NCI-H526 (cell line): ENCODE measurements at places on chromosomes 5 and 9.

- no peak for DNase-seq
These were observed 551 bp downstream of the N4BP3 start for GRCh38 chr5:178113841-178114324.

GRCh38 chr5:135718651-135719050, 115.8 kb upstream of the SLC25A48 start:
- DNase-seq, result no peak

DNA sequence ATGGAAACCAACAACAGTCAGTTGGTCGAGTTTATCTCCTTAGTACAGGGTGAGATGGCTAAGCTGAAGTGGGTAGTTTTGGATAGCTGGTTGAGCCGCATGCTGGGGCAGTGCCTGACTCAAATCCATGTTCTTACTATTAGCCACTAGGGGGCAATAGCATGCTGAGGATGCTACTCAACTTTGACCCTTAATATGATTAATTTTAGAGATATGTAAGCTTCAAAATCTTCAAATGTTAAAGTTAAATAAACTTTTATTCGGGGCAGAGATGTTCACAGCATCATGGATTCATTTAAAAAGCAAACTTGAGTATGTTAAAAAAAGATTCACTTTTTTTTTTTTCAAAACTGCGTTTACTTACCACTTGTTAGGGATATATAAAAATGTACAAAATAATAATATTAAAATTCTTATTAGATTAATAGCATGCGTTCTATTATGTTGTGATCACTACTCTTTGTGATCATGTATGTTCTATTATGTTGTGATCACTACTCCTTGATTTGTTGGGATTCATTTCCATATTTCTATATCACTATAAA, 57.0 kb downstream of the C9orf153 start:
- peak; percentile 55 for DNase-seq

DNA sequence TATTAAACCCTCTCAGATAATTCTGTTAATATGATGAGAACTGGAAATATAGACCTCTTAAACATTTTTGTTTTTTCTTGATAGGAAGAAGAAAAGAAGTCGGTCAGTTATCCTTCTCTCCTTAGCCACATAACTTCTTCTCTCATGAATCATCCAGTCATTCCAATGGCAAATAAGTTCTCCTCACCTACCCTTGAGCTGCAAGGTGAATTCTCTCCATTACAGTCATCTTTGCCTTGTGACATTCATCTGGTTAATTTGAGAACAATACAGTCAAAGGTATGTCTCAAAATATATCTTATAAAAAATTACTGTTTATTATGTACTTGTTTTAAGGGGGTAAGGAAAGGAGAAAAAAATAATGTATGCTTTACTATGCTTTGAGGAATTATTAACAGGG, 165.3 kb downstream of the MAN2A1 start:
- DNase-seq, result no peak

GRCh38 chr9:130905125-130905901, 8.7 kb upstream of the QRFP start:
- DNase-seq, result no peak

DNA sequence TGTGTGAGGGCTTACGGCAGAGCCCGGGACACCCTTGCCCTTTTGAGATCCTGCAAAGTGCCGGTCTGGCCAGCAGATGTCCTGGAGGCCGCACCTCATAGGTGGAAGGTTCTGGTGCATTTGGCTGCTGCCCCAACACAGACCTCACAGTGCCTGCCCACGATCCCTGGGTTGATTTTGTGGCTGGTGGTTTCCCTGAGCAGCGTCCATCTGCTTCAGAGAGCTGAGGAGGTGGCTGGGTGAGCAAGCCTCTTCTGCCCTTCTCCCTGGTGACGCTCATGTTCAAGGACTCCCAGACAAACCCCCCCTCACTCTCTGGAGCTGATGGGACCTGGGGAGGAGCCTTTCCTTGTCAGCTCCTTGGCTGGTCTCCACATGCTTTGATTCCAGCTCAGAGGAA, 18.9 kb downstream of the BNIP1 start:
- no peak for DNase-seq

DNA sequence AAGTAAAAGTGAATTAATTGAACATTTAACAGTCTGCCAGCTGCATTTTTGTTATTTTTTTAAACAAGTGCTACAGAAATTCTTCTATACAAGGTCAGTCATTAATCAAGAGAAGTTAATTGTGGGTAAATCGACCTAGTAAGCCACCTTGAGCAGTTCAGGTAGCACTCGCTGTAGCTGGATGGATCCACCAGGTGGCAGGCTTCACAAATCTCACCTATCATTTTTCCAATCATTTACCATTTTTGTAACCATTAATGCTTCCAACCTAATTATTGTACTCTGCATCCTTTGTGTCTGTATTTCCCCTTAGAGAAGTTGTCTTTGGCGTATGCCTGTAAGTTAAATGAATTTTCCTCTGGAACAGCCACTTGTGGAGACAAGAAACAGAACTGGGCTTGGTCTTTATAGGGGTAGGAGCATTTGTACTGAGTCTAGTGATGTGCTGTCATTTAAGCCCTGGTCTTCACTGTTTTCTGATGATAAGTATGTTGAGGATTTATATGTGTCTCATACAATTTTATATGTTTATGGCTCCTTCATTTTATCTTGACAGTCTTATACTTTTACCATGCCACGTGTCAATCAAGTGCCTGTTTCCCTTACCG, 39.5 kb downstream of the CD180 start:
- peak; percentile 2 for DNase-seq

GRCh38 chr9:106892632-106893031, 29.7 kb downstream of the ZNF462 start:
- DNase-seq, result no peak

DNA sequence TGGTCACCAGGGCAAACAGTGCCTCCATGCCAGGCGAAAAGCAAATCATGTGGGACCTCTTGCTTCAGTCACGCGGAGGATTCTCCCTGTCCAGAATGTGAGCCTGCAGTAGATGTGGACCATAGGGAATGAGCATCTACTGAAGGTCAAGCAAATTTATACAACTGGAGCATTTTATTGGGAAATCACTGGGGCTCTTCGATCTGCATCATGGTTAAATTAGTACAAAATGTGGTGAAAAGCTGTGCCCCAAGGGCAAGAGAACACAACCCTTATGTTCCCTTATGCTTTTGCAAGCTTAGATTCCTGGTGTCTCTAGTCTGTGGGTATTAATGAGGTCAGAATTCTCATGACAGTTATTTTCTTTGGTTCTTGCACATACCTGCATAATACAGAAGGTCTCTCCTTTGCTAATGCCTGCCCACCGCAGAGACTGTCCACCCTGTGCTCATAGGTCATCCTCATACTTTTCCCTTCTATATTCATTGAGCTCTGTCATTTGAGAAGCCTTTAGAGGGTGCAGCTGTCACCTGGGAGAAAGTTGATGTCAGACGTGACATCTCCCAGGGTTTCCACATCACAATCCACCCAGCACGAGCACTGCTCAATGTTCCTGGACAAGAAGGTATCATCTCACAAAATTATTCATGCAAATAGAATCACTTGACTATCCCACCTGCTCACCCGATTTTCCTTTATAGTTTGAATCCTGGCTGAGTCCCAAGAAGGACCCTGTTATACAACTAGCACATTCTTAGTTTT, 111.7 kb downstream of the NXNL2 start:
- no peak for DNase-seq

GRCh38 chr5:111562561-111562960, 50.2 kb upstream of the STARD4 start:
- DNase-seq, result no peak

DNA sequence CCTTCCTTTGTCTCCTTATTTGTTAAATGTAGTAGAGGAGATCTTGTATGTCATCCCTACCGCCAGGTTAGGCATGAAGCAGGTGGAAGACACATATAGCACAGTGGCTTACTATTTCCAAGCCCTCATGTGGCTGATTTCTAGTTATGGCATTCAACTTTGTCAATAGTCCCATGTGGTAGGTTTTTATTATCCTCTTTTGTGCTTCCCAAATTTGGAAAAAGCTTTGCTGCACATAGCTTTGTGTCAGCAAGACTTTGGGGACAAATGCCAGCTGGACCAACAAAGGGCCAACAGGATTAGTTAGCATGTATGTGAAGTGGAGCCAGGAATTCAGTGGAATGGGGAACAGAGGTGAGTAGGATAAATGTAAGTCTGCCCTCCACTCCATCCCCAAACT, 276.3 kb downstream of the PSAT1 start:
- DNase-seq, result no peak

DNA sequence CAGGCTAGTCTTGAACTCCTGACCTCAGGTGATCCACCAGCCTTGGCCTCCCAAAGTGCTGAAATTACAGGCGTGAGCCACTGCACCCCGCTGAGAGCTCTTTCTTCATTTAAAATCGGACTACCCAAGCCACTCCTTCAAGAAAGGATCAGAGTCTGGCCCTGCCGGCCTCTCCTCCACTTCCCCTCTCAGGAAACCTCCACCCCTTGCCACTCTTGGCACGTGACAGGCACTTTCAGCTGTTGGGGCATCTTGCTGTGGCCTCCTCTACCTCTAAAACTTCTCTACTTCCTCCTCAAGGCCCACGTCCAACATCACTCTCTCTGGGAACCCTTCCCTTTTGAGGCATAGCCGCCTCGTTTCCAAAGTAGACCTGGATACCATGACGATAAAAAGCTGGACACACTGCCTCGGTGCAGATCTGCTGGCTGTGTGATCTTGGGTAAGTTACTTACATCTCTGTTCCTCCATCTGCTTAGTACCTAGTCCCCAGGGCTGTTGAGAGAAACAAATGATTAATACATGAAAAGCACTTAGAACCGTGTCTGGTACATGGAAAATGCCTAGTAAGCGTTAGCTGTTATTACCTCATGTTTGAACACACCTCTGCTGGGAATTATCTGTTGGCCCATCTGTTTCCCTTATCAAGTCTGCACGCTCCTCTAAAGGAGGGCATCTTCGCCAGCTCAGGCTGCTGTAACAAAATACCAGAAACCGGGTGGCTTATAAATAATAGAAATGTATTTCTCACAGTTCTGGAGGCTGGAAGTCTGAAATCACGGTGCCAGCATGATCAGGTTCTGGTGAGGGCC, 55.3 kb downstream of the SMIM23 start:
- no peak for DNase-seq

GRCh38 chr5:9042241-9042640, 503.6 kb downstream of the SEMA5A start:
- no peak for DNase-seq

GRCh38 chr9:13354733-13355132, 75.2 kb upstream of the MPDZ start:
- DNase-seq, result no peak

DNA sequence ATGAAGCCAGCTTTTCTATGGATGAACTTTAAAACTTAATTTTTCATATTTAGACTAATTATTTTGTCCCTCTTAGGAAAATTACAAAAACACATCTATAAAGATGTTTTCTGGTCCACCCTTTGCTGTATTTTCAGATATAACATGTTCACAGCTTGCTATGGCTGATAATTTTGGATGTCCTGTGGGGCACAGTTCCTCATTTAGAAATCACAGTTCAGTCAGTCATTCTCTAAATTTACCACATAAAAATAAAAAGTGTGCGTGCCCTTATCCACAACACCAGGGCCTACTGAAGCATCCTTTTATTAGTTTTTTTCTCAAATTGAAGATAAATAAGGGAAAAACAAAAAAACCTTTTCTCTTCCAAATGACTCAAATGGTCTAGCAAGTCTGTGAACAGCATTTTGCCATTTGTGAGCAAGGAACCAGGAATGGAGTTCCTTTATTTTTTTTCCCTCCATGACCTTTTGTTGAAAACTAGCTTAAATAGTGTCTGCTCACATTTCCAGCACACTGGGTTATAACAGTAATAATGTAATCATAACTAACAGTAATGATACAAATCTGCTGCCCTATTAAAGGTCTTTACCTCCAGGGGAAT, 87.1 kb downstream of the CEMIP2 start:
- DNase-seq, result no peak

DNA sequence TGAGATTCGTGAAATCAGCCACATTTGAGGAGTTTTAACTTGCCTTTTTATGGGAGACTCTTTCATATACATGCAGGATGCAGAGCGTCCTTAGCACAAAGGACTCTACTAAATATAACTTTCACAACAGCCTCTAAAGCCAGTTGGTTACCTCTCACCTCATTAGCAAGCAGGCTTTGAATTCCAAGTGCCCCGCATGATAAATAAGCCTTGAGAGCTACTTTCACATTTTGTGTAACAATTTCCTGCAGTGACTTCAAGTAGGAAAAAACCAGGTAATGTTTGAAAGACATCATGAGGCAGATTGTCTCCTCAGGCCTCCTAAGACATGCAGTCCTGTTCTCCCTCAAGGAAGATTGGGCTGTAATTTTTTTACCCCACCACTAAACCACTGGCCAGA, 50.5 kb downstream of the RALGPS1 start:
- no peak for DNase-seq

DNA sequence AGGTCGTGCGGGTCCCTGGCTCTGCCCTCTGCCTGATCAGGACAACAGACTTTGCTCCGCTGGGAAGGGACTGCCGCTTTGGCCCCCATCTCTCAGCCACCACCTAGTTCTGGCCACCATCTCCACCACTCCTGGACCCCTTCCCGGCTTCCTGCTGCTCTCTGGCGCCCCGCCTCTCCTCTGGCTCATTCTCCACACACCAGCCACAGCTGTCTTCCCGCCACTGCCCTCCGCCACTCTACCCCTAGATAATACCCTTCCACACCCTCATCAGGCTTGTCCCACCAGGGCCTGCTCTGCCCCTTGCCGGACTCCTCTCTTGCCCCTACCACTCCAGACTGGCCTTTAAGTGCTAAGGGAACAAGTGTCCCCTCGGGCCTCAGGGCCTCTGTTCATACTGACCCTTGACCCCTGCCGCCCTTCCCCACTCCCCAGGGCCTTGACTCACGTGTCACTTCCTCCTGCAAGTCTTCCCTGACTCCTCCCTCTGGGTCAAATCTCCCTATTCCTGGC, 3.0 kb upstream of the CDX1 start:
- DNase-seq, result no peak

DNA sequence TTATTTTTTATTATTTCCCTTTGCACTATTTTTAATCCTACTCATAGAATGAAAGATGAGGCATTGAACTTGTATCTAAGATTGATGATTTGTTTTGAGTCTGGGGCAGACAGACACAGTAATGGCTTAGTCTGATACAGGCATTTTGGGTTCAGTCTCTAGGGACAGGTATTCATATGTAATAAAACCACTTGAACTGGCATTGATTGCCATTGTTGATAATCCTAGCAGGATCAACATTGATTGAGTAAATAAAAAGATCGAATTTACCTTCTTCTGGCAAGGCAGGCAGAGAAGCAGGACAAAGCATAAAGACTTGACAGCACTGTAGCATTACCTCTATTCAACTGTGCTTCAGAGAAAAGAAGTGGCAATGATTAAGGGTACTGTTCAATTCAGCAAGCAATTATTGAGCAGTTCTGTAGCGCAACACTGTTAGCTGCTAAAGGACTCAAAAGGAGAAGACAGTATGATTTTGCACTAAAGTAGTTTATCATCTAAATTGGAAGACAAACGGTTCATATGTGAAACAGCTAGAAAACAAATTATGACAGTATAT, 144.4 kb downstream of the COMMD10 start:
- no peak for DNase-seq
